ENCODE measurements at places on chromosomes 12 and 14.

DNA sequence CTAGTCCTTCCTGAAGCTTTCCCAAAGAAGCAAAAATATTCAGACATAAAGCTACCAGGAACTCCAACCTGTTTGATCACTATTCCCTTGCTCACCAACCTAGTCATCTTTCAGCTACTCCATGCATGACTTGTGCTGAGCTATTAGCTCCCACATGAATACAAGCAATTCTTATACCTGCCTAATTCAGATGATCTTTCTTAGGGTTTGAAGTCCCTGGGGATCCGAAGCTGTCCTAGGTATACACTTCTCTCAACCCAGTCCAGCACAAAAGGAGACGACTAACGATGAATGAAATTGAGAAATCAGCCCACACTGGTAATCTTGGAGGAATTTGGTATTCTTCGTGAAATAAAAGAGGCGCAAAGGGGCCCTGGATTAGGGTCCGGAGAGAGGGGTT, 631 bp upstream of the PTGR2 start:
- DNase-seq = no peak

- DNase-seq = no peak
Observed at GRCh38 chr14:75595226-75595625, 16.8 kb downstream of the FLVCR2 start.

GRCh38 chr14:90674043-90674670, 142.1 kb downstream of the TTC7B start:
- DNase-seq = no peak

GRCh38 chr12:49885663-49886461, 17.8 kb downstream of the FAIM2 start:
- DNase-seq = no peak

GRCh38 chr14:94876306-94876705, 106.4 kb upstream of the GSC start:
- DNase-seq = no peak
